H4 (cell line): ENCODE measurements at places on chromosomes 16 and 17. TPM values are rescaled to one million over a fixed set of nuclear protein-coding genes. Genes with fewer than 3 reads are reported as not detected.

DNA sequence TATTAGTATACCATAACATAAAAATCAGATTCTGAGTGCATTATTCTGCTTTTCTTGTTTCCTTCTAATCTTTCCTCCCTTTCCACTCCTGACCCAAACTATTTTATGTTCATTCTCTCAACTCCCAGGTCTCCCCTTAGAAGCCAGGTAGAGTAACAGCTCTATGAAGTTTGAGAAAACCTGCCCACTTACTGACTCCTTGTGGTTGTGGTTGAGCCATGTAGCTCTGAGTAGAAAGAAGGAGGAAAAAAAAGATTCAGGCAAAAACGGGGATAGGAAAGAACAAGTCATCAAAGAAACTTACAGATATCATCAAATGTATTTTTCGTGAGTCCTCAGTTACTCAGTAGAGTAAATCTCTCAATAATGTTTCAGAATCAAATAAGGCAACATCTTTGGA, 216.7 kb downstream of the PMP22 start:
- DNase-seq = no peak

- DNase-seq = peak; percentile 94
Measured at GRCh38 chr16:55470533-55471371, 8.2 kb upstream of the MMP2 start.

- DNase-seq = no peak
Measured at GRCh38 chr16:1159325-1159972, 6.5 kb downstream of the CACNA1H start.

DNA sequence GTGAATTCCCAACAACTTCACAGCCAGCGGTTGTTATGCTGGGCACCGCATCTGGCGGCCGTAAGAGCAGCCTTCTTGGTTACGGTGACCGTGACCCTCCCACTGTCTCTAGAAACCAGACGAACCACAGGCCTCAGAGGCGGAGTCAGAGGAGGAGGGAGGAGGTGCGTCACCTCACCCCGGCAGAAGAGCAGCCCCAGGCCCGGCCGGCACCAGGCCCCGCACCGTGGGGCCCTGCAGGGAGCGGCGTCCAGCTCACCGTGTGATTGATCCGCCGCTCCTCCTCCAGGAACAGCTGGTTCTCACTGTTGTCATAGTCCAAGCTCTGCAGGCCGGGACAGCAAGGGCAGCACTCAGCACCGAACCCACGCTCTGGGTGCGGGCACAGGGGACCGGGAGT, 13.7 kb downstream of the CLCN7 start:
- DNase-seq = no peak

DNA sequence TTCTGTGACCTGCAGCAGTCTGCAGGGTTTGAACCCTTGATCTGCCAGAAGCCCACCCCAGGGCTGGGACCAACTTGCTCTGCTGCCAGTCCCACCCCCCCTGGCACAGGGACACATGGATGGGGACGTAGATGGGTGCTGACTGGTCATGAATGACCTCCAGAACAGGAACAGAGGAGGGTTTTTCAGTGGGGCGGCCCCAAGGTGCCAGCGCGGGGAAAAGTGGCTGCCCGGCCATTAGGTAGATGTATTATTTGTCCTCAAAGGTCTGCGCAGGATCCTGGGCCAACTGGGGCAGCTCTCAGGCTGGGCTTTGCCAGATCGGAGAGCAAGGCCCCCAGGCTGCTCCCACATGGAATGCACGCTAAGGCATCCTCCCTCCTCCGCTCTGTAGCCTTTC, 265.2 kb upstream of the TNRC6C start:
- no peak for DNase-seq

DNA sequence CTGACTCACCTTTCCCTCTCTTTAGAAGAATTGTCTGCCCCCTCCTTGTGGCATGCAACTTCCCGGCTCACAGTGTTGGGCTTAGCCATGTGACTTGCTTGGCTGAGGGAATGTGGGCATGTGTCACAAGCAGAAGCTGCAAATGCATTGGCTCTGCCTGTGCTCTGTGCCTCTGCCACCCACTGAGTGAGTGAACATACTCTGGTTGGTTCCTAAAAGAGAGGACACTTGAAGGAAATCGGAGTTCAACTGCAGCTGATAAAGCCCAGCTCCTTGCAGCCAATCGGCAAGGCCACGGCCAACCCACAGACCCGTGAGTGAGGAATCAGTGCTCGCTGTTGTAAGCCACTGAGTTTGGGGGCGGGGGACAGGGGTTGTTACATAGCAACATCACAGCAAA, 10.9 kb upstream of the GINS2 start:
- peak; percentile 69 for DNase-seq

DNA sequence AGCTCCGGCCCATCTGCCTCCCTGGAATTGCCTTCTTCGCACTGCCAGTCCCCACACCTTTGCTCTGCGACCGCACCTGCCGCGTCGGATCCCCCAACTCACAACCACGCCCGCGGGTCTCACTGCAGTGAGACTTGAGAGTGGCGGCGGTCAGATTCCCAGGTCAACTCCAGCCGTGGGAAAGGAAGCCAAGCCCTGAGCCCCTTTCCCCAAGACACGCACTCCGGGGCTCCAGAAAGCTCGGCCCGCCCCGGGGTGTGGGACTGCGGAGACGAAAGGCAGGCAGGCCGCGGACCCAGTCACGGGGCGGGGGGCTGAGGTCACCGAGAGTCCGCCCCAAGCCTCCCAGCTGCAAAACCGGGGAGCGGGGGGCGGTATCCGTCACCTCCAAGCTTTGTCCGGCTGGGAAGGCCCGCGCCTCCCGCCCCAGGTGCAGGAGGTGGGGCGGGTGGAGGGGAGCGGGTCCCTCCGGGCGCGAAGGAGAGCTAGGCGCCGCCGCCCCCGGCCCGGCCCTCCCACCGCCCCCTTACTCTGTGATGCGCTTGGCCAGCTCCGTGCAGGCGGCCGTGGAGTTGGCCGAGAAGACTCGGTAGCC, 615 bp downstream of the PRPSAP1 start:
- no peak for DNase-seq

DNA sequence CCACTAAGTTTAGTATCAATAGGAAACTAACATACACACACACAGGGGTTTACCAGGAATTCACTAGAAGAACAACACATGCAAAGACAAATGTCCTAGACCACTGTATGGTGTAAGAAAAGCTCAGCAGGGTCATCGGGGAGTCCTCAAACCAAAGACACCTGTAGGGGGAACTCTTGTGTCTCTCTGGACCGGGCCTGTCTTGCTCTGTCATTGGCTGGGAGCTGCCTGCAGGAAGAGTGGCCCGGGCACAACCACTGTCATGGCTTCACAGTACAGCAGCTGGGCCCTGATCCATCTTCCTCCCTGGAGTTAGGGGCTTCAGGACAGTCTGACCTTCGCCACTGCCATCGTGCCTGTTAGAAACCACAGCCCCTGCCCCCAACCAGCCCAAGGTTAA, 263.6 kb upstream of the DYNLRB2 start:
- DNase-seq = no peak

DNA sequence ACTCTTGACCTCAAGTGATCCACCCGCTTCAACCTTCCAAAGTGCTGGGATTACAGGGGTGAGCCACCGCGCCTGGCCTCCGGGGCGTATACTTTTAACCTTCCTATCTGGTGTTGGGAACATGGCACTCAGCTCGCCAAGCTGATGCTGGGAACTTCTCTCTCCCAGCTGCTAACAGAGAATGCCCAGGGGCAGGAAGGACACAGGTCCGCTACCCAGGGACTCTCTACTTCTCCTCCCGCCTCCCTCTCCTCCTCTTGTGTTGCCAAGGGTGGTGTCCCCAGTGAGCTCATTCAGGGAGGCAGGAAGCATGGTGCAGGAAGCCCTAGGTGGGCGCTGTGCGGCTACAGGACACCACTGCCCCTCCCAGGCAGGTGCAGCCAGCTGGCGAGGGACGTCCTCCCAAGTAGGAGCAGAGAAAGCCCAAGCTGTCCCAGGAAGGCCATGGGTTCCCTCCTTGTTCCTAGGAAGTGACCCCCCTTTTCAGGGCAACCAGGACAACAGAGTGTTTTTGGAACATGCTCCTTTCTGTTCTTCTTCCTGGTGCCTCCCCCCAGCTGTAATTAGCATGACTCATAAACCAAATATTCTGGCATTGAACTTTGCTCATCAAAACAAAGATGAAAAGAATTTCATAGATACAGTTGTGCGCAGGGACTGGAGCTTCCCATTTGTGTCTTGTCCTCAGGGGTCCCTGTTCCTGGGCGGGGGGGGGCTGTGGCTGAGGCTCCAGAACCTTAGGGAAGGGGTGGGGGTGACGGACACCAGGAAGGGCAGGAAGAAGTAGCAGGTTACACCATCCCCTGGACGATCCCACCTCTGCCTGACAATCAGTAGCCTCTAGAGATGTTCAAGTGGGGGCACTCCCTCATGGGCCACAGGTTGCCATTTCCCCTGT, 2.7 kb downstream of the C1QTNF1 start:
- DNase-seq = peak; percentile 75

DNA sequence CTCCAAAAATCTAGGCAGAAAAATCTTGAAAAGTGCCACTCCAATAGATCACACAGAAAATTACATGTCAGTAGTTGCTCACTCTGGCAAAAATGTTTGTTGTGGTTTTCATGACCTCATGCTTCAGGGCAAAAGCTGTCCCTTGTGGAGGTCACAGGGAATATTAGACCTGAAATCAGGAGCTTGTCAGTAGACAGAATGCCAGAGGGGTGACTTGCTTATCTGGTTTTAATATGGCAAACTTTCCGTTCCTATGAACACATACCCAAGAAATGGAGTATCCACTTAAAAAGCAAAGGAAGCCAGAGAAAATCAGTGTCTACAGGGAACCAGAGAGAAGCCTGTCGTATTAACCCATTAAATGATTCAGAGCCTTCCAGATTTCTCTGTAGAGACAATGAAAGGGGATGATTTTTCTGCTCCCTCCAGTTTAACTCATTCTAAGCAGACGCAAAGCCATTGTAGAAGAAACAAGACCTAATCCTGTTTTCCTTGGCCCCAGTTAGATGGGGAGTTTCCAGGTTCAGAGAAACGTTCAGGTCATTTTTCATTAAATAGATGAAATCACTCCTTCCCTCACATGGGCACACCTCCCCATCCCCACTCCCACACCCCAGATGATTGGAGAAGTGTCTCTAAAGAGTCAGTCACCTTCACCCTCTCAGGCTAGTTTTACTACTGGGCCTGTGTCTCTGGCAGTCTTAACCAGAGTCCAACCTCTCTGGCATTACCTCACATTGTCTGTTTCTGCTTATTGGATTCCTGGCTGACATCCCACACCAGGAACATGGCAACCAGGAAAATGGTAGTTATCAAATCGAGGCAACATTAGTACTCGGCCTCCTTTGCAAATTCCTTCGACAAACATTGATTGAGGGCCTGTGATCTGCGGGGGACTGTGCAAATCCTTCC, 6.0 kb downstream of the SOX9 start:
- peak; percentile 83 for DNase-seq

DNA sequence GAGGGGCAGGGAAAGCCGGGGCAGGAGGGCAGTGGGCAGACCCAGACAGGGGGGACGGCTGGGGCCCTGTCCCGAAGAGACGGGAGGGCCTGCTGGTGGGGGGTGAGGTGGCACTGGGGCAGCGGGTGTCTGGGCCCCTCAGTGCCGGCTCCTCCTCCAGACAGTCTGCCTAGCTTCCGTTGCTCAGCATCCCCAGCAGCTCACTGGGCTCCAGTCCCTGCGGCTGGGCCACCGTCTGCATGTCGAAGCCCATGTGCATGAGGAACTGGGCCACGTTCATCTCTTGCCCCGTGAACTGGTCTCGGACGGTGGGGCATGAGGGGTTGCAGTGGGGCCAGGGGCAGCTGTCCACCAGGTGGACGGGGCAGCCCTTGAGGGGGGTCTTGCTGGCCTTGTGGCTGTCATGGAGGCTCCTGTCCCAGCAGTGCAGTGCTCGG, 5.8 kb upstream of the MYADML2 start:
- no peak for DNase-seq

DNA sequence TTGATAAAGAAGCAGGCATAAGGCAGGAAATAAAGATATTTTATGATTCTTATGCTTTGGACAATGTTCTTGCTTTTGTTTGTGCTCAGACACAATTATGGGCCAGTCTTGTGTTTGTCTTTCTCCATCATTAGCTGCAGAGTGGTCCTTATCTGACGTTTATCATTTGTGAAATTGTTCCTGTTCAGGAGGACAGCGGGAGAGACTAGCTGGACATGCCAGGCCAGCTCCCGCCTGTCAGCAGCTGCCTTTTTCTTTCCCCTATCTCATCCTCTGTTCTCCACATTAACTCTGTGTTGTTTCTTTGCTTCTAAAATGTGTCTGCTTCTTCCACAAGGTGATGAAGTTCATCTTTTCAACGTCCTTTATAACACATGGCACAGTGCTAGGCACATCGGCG, 333.5 kb downstream of the NPIPA8 start:
- no peak for DNase-seq

- DNase-seq = no peak
Measured at GRCh38 chr16:25030420-25031131, 15.4 kb upstream of the ARHGAP17 start.

DNA sequence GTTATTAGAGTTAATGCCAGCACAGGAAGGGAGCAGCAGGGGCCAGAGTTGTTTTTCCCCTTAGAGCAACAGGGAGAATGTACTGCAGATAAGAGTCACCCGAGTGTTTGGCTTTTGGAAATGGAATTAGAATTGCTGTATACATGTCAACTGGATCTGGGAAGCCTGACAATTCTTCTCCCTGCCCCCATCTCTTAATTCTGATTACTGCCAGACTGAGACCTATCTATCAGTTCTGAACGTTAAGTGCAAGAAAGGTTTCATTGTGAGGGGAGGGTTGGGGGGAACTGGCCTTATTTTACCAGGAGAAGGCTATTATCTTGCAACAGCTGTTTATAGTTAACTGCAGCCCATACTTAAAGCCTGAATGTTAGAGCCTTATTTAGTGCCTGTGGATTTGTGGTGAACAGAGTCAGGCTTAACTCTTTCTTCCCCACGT, 424.5 kb upstream of the CDH11 start:
- peak; percentile 52 for DNase-seq

Gene SOX15
- total RNA-seq = not detected in 2 replicates

Gene GINS2
- 50.8 and 58.9 TPM in 2 replicates for total RNA-seq

Gene AANAT
- total RNA-seq = not detected in 2 replicates

Gene CPHXL
- total RNA-seq = not detected in 2 replicates

Gene PLSCR3
- total RNA-seq = 20.0 and 22.7 TPM in 2 replicates

Gene MPP2
- 1.2 and 1.8 TPM in 2 replicates for total RNA-seq

Gene CSH2
- total RNA-seq = not detected in 2 replicates
